ENCODE measurements at places on chromosomes 3 and 15.

DNA sequence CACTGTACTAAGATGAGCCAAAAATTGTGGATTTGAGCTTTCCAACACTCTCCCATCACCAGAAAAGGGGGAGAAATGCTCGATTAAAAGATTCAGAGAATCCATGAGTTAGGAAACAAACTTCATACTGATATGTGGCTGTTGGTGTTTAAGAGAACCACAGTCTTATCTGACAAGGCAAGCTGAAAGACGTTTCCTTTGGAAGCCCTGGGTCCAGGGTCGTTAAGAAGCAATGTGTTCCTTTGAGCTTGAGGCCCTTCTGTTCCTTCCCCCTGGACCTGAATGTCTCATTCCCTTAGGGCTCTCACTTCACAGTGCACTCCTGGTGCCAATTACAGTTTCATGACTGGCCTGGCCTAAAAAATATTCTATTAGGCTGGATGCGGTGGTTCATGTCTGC is 524.8 kb upstream of the PPP2R3A start:
- DNase-seq, result no peak

DNA sequence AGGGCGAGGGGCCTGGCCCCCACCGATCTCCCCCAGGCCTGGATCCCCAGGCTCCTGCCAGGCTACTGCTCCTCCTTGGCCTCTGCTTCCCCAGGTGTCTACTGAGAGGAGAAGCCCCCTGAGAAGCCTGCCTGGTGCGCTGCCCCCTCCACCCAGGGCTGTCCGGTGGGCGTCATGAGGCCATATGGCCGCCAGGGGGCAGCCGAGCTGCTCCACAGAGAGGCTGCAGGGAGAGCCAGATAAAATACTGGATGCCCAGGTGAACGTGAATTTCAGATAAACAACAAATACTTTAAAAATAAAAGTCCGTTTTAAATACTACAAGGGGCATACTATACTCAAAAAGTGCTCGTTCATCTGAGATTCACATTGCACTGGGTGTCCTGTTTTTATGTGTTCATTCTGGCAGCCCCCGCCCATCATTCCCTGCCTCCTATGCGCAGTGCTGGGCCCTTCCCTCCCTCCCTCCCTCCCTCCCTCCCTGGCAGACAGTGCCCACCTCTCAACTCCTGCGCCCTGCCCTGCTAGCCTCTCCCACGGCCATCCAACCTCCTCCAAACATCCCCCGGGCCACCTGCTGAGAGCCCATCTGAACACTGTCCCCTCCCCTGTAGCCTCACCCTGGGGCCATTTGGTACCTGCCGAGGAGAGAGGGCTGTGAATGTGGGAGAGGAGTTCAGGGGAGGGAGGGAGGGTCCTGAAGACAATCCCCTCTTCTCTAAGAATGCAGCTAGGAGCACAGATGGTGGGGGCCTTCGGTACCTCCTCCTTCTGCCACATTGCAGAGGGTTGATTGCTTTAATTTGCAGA is 29.6 kb downstream of the PSTPIP1 start:
- peak; percentile 69 for DNase-seq

DNA sequence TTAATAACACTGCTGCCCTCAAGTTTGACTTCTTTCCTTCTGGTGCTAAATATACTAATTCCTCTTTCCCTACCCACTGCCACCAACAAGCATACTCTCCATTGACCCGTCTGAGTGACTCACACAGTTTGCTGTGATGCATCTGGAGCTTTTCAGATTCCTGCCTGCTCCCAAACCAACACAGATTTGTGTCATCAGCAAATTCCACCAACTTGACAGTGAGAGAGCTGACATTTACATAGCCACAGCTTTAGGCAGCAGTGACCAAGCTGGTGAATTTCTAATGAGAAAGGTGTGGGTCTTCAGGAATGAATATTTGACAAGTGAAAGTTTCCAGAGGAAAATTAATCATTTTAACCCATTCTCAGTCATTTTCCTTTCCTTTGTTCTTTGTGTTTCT is 96.5 kb upstream of the PRICKLE2 start:
- no peak for DNase-seq

GRCh38 chr3:102068327-102068726 is 219.0 kb downstream of the NFKBIZ start:
- DNase-seq, result no peak

DNA sequence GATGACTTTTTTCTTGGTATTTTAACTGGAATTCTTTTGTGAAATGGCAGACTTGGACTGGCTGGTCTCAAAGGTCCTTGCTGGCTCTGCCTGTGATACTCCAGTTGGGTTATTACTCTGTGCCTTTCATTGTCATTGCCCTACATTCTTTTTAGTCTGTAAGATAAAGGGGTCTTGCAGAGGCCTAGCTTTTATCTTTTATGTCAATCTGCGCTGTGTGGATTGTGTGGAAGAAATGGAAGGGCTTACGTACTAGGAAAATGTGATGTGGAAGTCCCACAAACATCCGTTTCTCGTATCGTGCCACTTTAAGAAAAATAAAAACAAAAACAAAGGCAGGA is 8.7 kb upstream of the TMEM212 start:
- DNase-seq, result no peak

DNA sequence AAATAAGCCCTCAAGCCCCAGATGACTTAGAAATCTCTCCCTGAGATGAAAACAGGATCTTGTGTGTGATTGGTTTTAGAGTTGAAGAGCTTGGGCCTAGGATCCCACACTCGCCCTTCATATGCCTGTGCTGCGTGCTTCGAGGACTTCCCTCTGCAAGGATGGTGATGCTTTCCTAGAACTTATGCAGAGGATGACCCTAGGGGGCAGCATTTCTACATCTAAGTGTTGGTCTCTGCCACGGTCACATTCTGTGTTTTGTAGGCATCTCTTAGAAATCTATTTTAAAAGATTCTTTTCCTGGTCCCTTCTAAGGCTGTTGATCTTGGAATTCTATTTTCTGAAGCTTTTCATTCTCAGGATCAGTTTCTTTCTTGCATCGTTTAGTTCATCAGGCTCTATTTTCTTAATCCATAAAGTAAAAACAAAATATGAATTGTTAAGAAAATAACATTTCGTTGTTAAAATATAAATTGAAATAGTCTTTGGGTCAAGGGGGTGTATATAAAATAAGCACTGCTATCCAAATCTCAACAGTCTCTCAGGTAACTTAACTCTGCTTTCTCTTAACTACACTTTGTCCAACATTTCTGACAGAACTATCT is 45.7 kb downstream of the WDR76 start:
- DNase-seq, result no peak
